ENCODE measurements at places on chromosomes 13 and 19. TPM values are rescaled to one million over a fixed set of nuclear protein-coding genes. Genes with fewer than 3 reads are reported as not detected.
A peak's percentile ranks its signal among the peaks of the same experiment; 100 is the strongest.

The SHISA2 gene
- total RNA-seq: 71.5 TPM

The CEACAM16 gene
- total RNA-seq: not detected

The PLPP2 gene
- 26.2 TPM for total RNA-seq

The LILRB3 gene
- not detected for total RNA-seq

The NDUFA13 gene
- 278 TPM for total RNA-seq

The ZNF547 gene
- total RNA-seq: 4.8 TPM

The OR7D2 gene
- not detected for total RNA-seq

The OR7C1 gene
- not detected for total RNA-seq

The SLITRK6 gene
- 53.1 TPM for total RNA-seq

GRCh38 chr13:73355134-73355533 lies 296.3 kb downstream of the KLF5 start:
- DNase-seq: no peak
- H3K36me3 ChIP-seq: no peaks in the 10 kb centered on the region
- H3K4me3 ChIP-seq: no peak overlapping the region
- no peaks in the 10 kb centered on the region for H3K27me3 ChIP-seq
- no peaks in the 10 kb centered on the region for H3K4me1 ChIP-seq

DNA sequence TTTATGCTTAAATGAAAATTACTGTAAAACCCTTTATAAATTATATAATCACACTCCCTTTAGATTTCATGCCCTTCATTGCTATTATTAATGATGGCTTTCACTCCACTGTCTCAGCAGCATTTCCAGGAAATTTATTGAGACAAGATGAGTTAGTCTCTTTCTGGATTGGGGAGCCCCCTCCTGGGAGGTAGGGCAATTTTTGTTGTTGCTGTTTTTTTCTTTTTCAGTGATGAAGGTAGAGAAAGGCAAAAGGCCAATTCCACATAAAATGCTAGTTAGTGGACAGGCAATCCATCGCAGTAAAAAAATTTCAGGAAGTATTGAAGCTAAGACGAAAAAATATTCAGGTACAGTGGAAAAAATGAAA lies 80.2 kb downstream of the TEX26 start:
- peaks cover 4% of the 10 kb centered on the region for H3K4me1 ChIP-seq
- peaks cover 4% of the 10 kb centered on the region for H3K36me3 ChIP-seq
- H3K27me3 ChIP-seq: peaks cover 4% of the 10 kb centered on the region
- no peak for DNase-seq

GRCh38 chr13:74346960-74347359 lies 212.8 kb upstream of the KLF12 start:
- no peak overlapping the region for H3K4me3 ChIP-seq
- H3K27ac ChIP-seq: no peak overlapping the region
- H3K36me3 ChIP-seq: no peaks in the 10 kb centered on the region
- DNase-seq: no peak
- no peaks in the 10 kb centered on the region for H3K4me1 ChIP-seq

DNA sequence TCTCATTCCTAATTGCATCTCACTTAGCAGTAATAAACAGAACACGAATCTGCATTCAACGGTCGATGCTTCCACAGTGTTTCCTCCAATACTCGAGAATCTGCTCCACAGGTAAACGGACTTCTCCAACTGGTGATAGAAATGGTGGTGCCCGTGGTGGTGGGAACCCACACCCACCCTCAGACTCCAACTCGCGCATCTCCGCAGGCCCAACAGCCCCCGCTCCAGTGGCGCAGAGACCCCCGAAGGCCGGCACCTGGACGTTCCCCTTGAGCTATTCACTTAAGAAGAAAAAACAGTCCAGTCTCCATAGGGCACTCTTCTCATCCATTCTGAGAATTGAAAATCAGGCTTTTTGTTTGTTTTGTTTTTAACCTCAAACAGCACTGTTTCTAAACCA lies 13.8 kb upstream of the RASA3 start:
- H3K4me3 ChIP-seq: no peak overlapping the region
- no peaks in the 10 kb centered on the region for H3K36me3 ChIP-seq
- H3K4me1 ChIP-seq: peaks cover 10% of the 10 kb centered on the region
- H3K27ac ChIP-seq: no peak overlapping the region
- no peak for DNase-seq

GRCh38 chr13:20848944-20849343 lies 53.6 kb downstream of the XPO4 start:
- no peak overlapping the region for H3K27ac ChIP-seq
- DNase-seq: no peak
- H3K36me3 ChIP-seq: no peaks in the 10 kb centered on the region
- no peaks in the 10 kb centered on the region for H3K27me3 ChIP-seq

- no peak overlapping the region for H3K4me3 ChIP-seq
- H3K36me3 ChIP-seq: no peaks in the 10 kb centered on the region
- no peak overlapping the region for H3K27ac ChIP-seq
- no peak for DNase-seq
- H3K4me1 ChIP-seq: peaks cover 4% of the 10 kb centered on the region
Observed at GRCh38 chr13:29131881-29132668, 311.9 kb downstream of the MTUS2 start.

DNA sequence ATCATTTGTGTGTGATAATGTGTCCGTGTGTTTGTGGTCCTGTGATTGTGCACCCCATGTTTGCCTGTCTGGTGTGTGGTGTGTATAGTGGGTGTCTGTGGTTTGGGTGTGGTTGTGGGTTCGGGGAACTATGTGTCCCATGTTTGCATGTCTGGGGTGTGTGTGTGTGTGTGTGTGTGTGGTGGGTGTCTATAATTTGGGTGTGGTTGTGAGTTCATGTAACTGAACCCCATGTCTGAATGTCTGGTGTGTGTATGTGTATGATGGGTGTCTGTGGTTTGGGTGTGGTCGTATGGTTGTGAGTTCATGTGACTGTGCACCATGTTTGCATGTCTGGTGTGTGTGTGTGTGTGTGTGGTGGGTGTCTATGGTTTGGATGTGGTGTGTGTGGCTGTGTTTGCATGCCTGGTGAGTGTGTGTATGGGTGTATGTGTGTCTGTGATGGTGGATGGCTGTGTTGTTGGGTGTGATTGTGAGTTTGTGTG lies 11.1 kb upstream of the NFIX start:
- H3K4me1 ChIP-seq: peaks cover 5% of the 10 kb centered on the region
- H3K4me3 ChIP-seq: no peak overlapping the region
- peaks cover 9% of the 10 kb centered on the region for H3K27me3 ChIP-seq

- DNase-seq: no peak
- peaks cover 7% of the 10 kb centered on the region for H3K36me3 ChIP-seq
- no peak overlapping the region for H3K27ac ChIP-seq
- no peak overlapping the region for H3K4me3 ChIP-seq
- no peaks in the 10 kb centered on the region for H3K27me3 ChIP-seq
Observed at GRCh38 chr13:46015366-46015765, 37.2 kb downstream of the ZC3H13 start.

GRCh38 chr13:20699715-20700114 lies 3.8 kb upstream of the IL17D start:
- no peak overlapping the region for H3K4me3 ChIP-seq
- H3K36me3 ChIP-seq: peaks cover 3% of the 10 kb centered on the region
- H3K4me1 ChIP-seq: peaks cover 2% of the 10 kb centered on the region
- peaks cover 15% of the 10 kb centered on the region for H3K27me3 ChIP-seq

DNA sequence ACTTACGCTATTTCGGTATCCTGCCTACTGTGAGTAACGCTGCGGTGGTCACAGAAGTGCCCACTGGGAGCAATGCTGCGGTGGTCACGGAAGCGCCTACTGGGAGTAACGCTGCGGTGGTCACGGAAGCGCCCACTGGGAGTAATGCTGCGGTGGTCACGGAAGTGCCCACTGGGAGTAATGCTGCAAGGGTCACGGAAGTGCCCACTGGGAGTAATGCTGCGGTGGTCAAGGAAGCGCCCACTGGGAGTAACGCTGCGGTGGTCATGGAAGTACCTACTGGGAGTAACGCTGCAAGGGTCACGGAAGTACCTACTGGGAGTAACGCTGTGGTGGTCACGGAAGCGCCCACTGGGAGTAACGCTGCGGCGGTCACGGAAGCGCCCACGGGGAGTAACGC lies 52.1 kb upstream of the SOX1 start:
- no peak for DNase-seq
- H3K36me3 ChIP-seq: peaks cover 3% of the 10 kb centered on the region
- peaks cover 4% of the 10 kb centered on the region for H3K27me3 ChIP-seq
- no peaks in the 10 kb centered on the region for H3K4me1 ChIP-seq

DNA sequence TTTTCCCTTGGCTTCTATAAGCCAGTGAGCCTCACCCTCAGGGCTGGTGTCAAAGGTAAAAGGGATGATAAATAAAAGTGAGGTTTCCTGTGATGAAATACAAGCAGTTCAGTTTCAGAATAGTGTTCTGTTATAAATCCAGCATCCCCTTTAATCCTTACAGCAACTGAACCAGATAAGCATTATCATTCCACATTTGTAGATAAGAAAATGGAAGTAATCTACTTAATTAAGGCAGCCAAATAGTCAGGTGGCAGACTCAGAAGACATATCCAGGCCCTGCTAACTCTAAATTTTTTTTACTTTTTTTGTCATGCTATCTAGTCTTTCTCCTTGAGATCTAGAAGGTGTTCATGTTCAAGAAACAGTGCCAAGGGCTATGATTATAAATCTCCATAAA lies 99.4 kb upstream of the SOX21 start:
- no peak overlapping the region for H3K4me3 ChIP-seq
- peaks cover 4% of the 10 kb centered on the region for H3K27me3 ChIP-seq
- no peak overlapping the region for H3K27ac ChIP-seq
- no peaks in the 10 kb centered on the region for H3K36me3 ChIP-seq
- no peaks in the 10 kb centered on the region for H3K4me1 ChIP-seq

- no peaks in the 10 kb centered on the region for H3K27me3 ChIP-seq
- peaks cover 6% of the 10 kb centered on the region for H3K4me1 ChIP-seq
- H3K4me3 ChIP-seq: peak overlapping the region; percentile 90
Observed at GRCh38 chr19:44260695-44261446, 1.2 kb downstream of the ZNF233 start.

DNA sequence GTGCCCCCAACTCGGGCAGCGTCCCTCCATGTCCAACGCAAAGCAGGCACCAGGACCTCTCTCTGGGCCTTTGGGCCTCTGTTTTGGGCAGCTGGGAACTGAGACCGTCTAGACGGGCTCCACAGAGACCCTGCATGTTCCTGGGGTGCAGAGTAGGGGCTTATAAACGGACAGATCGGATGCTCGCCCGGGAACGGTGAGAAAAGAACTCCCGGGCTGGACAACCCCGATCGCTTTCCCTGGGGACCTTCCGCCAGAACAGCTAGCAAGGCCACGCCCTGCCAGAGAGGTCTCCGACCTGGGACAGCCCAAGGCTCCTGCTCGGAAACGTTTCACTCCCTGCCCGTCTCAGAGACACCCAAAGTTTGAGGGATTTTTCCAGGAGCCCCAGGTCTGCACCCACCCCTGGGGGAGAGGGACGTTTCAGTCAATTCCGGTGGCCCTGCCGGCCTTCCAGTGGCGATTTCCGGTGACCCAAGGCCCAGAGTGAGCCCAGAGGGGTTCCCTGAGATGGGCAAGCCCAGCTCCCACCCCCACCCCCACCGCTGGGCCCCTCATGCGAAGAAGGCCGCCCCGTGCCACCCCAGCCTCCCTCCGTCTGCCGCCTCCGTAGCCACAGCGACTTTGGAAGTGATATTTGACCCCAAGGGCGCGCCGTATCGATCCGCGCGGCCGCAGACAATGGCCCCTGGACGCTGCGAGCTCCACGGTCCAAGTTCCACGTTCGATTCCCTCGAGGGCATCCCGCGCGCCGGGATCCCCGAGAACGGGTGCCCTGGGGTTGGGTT lies 1.7 kb downstream of the NR2F6 start:
- H3K27me3 ChIP-seq: peaks cover 27% of the 10 kb centered on the region
- peak; percentile 42 for DNase-seq
- peak overlapping the region; percentile 48 for H3K27ac ChIP-seq
- H3K4me3 ChIP-seq: peak overlapping the region; percentile 97
- peaks cover 8% of the 10 kb centered on the region for H3K36me3 ChIP-seq
- peaks cover 23% of the 10 kb centered on the region for H3K4me1 ChIP-seq

DNA sequence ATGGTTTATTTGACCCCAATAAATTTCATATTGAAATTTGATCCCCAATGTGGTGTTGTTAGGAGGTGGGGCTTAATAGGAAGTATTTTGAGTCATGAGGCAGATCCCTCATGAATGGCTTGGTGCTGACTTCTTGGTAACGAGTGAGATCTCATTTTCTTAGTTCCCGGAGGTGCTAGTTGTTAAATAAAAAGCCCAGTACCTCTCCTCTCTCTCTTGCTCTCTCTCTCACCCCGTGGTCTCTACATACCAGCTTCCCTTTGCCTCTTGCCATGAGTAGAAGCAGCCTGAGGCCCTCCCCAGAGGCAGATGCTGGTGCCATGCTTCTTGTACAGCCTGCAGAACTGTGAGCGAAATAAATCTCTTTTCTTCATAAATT lies 39.4 kb upstream of the KATNAL1 start:
- peaks cover under 1% of the 10 kb centered on the region for H3K36me3 ChIP-seq
- H3K27ac ChIP-seq: no peak overlapping the region
- H3K27me3 ChIP-seq: peaks cover under 1% of the 10 kb centered on the region
- no peak overlapping the region for H3K4me3 ChIP-seq

- H3K27me3 ChIP-seq: peaks cover 6% of the 10 kb centered on the region
- no peak overlapping the region for H3K27ac ChIP-seq
- no peak overlapping the region for H3K4me3 ChIP-seq
- DNase-seq: peak; percentile 64
- H3K36me3 ChIP-seq: no peaks in the 10 kb centered on the region
Observed at GRCh38 chr19:19224852-19225494, 13.2 kb downstream of the NCAN start.

- peaks cover 8% of the 10 kb centered on the region for H3K4me1 ChIP-seq
- no peaks in the 10 kb centered on the region for H3K27me3 ChIP-seq
- H3K4me3 ChIP-seq: no peak overlapping the region
- H3K36me3 ChIP-seq: no peaks in the 10 kb centered on the region
Observed at GRCh38 chr19:52778811-52779210, 7.8 kb downstream of the ZNF600 start.

DNA sequence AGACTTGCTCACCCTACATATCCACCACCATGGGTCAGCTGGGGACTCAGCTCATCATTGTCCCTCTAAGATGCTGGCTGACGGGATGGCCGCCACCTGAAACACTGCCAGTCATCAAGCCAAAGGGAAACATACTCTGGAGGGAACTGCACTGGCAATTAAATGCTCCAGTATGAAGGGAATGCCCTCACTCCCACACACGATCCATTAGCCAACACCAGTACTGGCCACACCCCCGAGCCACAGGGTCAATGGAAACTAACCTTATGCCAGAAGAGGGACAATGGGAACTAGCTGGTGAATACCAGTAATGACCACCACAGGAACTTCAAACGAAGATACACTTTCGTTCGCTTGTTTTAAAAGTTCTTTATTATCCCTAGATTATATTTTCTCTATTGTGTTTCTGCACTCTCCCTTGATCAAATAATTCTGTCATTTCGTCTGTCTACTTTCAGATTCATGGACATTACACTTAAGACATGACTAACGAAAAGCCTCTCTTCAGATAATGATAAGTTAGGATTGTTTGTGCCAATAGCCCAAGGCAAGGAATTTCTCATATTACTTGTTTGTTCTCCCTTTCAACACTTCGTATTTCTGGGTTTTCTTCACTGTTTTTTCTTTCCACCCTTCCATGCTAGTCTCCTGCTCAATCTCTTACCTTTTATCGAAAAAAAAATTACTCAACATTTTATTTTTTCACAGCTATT lies 1.7 kb upstream of the ZNF507 start:
- H3K4me1 ChIP-seq: no peaks in the 10 kb centered on the region
- no peak overlapping the region for H3K4me3 ChIP-seq
- H3K27ac ChIP-seq: no peak overlapping the region
- no peak for DNase-seq
- peaks cover 3% of the 10 kb centered on the region for H3K27me3 ChIP-seq

All from endothelial cell (in vitro differentiated cells).